ENCODE measurements at places on chromosomes 16 and 17. TPM values are rescaled to one million over a fixed set of nuclear protein-coding genes. Genes with fewer than 3 reads are reported as not detected.
A peak's percentile ranks its signal among the peaks of the same experiment; 100 is the strongest.

HIGD1B gene
- not detected for total RNA-seq

- peak overlapping the region; percentile 45 for H3K4me3 ChIP-seq
- H3K27ac ChIP-seq, result peak overlapping the region; percentile 75
- H3K27me3 ChIP-seq, result no peaks in the 10 kb centered on the region
- peaks cover 75% of the 10 kb centered on the region for H3K36me3 ChIP-seq
- peaks cover 10% of the 10 kb centered on the region for H3K4me1 ChIP-seq
- DNase-seq, result no peak
These were observed 1.9 kb downstream of the TAX1BP3 start for GRCh38 chr17:3666516-3666915.

ITGA2B gene
- total RNA-seq, result 1.2 TPM

DOC2B gene
- not detected for total RNA-seq

GRCh38 chr16:4409081-4409932 lies 7.1 kb downstream of the CORO7 start:
- no peak overlapping the region for H3K27ac ChIP-seq
- H3K4me1 ChIP-seq, result peaks cover 2% of the 10 kb centered on the region
- H3K4me3 ChIP-seq, result no peak overlapping the region

OR1A1 gene
- total RNA-seq, result not detected
